NCI-H2081 treated with DMSO at 0.1 percent for 48 hours (cell line): ENCODE measurements at places on chromosomes 6 and 20.

DNA sequence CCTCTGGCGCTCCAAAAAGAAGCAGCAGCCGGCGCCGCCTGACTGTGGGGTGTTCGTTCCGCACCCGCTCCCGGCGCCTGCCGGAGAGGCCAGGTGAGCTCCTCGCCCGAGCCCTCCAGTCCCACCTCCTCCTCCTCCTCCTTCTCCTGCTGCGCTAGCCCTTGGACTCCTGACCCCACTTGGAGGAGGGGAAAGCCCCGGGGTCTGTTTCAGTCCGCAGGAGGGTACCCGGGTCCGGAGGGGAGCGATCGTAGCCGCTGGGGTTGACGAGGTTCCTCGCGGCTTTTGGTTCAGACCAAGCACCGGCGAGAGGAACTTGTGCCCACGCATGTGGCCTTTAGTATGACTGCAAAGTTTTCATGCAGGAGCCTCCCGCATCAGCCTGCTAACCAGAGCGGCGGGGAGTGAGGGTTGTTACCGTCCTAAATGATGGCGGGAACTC, 493 bp downstream of the CRYBG1 start:
- no peak for DNase-seq

- DNase-seq: no peak
Measured at GRCh38 chr6:9620263-9620662, 794.6 kb downstream of the TFAP2A start.

DNA sequence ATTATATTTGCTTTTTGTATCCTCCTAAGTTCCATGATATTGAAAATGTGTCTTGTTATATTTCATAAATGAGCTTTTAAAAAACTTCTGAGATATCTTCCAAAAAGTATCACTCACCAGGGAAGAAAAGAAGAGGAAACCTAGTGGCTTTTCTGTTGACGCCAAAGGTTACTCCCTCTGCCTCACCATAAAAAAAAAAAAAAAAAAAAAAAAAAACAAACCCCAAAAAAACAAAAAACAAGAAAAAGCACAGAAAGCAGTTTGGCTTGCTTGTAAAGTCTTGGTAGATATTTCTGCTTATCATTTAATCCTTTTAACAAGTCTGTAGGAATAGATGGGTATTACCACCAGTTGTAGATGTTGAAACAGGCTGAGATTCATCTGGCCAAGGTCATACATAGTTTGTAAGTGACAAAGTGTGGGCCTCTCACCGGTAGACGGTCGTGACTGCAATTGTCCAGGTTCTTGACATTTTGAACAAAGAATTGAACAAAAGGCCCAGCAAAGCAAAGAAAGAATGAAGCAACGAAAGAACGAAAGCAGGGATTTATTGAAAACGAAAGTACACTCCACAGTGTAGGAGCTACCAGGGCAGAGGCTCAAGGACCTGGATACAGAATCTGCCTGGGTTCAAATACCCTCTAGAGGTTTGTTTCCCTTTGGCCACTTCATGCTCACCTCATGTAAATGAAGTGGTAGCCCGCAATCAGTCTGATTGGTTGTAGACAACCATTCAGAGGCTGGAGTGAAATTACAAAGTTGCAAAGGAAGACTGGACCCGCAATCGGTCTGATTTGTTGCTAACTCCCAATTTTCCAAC, 11.6 kb upstream of the ELOVL5 start:
- no peak for DNase-seq

- no peak for DNase-seq
Measured at GRCh38 chr20:62827311-62828038, 10.6 kb downstream of the COL9A3 start.

- DNase-seq: no peak
Measured at GRCh38 chr20:24783631-24784492, 165.2 kb upstream of the CST7 start.

DNA sequence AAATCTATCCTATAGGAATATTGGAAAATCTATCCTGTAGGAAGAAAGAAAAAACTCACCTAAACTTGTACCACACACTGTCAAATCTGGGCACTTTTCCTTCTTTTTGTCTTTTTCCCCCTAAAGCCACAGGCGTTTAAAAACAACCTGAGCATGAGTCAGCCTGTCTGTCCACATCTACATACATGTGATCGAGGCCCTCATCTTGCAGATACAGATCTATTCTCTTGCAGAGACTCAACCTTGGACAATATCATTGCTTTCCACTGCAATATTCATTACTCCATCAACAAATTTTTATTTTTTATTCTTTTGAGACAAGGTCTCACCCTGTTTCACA, 95.9 kb upstream of the IYD start:
- DNase-seq: no peak

GRCh38 chr6:36263390-36264000, 6.4 kb upstream of the PNPLA1 start:
- DNase-seq: no peak

DNA sequence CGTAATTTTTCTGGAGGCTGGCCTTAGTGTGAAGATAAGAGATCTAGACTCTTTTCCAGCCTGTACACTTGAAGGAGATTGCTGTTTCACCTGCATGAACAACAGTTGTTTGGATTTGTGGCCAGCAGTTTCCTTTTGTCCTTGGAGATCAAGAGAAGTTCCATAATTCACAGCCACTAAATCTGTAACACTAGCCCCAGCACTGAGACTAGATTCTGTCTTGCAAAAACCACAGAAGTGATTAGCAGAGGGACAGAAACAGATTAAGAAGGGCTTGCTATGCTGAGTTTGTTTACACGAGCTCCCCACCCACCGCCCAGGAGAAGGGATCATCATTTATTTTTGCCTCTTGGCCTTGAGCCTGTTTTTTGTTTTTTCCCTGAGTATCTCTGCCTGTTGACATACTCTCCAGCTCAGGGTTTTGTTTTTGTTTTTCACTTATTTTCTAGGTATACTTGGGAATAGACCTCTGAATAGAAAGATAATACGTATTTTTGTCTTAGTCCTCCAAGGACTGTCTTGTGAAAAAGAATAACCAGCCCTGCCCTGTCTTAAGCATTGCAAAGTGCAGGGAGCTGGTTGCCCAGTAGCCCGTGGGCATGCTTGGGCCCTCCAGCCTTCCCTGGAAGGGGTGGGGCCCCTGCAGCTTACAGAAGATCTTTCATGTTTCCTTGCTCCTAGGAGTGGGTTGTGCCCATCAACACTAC, 93.1 kb upstream of the SOX4 start:
- DNase-seq: no peak
